ENCODE measurements at places on chromosomes 11 and 22.

DNA sequence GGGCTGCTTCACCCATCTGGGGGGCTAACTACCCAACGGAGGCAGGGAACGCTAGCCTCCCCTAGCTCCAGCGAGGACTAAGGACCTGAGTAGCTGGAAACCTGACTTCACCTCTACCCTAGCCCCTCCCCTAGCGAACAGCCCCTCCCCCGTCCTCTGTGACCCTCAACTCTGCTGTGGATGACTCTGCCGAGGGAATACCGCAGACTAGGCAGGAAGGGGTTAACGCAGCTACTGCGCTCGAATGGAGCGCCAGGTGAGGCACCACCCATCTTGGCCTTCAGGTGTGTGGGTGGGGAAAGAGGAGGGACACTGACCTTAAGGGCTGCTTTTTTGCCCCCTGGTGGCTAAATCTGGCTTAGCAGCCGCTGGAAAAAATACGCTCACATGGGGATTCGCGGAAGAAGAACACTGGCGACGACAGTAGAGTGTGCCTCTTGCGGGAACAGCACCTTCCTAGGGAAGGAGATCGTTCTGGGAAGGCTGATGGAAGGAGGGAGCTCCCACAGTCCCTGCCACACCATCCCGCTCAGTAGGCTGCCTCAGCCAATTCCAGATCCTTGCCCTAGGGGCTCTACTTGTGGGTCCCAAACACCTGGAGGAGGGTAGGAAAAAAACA is 4.5 kb upstream of the BCL9L start:
- peak; percentile 92 for DNase-seq

DNA sequence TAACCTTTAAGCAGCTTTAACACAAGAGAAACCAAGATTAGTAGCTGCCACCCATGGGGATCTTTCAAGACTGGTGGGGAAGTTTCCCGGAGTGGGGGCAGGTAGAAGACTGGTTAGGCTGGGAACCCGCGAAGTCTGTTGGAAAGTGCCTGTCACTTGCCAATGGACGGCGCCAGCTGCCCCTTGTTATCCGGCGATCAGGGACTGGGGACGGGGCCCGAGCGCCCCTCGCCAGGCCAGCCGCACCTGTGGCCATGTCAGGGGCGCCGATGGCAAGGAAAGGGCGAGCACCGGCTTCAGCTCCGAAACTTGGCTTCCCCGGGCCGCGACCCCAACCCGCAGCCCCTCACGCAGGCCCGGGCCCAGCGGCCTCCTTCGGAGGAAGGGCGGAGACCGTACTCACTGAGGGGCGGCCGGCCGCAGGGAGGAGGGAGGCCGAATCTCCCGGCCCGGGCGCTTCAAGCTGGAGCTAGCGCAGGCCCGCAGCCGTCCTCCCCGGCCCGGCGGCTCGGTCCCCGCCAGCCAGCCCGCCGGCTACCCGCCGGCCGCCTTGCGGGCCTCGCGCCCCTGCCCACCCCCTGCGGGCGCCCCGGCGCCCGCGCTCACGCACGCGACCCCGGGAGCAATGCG is 539 bp downstream of the EIF4ENIF1 start:
- DNase-seq: peak; percentile 46

DNA sequence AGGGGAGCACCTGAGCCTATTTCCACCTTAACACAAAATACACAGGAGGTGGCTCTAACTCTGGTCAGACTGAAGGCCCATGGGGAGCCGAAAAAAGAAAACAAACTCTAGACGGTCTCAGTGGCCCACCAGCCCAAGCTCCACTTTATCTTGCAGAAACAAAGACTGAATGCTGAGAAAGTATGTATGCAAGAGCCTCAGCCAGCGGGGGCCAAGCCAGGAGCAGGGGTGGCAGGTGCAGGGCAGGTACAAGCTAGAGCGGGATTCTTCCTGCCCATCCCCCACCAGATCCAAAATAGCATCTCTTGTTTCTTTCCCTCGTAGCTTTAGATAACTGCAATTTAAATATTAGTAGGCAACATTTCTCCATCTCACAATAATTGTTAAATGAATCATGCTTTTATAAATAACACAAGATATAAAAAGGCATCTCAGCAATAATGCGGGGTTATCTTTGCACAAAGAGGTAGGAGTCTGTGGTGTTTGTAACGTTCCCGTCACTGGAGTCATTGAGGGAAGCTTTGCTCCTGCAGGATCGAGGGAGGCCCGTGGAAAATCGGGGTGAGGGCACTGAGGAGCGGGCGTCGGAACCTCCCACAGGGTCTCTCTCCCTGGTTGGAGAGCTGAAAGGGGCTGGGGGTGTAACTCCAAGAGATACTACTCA is 418.0 kb downstream of the SHANK2 start:
- DNase-seq: no peak

GRCh38 chr11:74085542-74085892 is 76.6 kb upstream of the UCP3 start:
- no peak for DNase-seq

- no peak for DNase-seq
Observed at GRCh38 chr11:121132211-121132976, 31.4 kb downstream of the TECTA start.

GRCh38 chr22:37137903-37138665 is 11.6 kb downstream of the IL2RB start:
- DNase-seq: no peak

DNA sequence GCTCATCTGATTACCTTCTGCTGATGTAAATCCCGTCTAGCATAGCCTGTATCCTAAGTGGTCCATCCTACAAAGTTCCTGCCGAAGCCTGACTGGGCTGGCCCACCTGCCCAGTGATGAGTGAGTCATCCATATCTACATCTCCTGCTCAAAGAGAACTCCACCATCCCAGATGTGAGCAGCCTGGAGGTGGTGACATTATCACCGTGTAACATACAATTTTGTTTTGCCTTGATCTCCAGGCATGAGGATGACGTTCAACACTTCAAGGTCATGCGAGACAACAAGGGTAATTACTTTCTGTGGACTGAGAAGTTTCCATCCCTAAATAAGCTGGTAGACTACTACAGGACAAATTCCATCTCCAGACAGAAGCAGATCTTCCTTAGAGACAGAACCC is 5.6 kb downstream of the TMA7B start:
- DNase-seq: no peak

- DNase-seq: peak; percentile 91
Observed at GRCh38 chr22:20569059-20570058, 61.9 kb downstream of the MED15 start.

- no peak for DNase-seq
Observed at GRCh38 chr22:29096736-29097669, 24.2 kb downstream of the KREMEN1 start.

DNA sequence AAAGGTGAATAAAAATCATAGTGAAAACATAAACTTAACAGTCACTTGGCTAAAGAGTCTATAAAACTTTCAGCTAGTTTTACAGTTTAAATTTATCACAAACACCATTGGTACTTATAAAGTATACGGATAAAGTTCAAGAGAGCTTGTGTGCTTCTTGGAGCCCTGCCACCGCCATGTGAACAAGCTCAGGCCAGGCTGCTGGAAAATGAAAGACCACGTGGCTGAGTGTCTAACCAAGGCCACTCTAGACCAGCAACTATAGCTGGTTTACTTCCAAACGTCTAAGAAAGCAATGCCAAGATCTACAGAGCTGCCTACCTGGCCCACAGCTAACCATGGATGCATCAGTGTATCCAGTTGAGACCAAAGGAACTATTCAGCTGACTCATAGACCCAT is 66.3 kb upstream of the API5 start:
- no peak for DNase-seq

- no peak for DNase-seq
Observed at GRCh38 chr11:120219232-120219937, 8.6 kb downstream of the OAF start.

DNA sequence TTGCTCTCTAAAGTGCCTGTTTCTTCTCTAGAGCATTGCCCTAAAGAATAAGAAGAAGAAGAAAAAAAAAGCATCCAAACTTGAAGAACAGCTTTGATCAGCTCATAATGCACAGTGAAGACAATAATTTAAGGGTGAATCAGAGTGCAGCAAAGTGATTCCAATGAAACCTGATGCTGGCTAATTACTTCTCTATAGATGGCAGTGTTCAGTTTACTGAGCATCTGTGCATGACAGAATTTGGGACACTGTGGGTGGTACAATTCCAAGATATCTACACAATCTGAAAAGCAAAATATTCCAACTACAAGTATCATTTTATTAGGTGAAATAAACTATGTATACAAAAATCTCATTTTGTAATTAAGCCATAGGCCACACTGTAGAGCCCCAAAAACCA is 450.5 kb upstream of the CCDC90B start:
- no peak for DNase-seq

DNA sequence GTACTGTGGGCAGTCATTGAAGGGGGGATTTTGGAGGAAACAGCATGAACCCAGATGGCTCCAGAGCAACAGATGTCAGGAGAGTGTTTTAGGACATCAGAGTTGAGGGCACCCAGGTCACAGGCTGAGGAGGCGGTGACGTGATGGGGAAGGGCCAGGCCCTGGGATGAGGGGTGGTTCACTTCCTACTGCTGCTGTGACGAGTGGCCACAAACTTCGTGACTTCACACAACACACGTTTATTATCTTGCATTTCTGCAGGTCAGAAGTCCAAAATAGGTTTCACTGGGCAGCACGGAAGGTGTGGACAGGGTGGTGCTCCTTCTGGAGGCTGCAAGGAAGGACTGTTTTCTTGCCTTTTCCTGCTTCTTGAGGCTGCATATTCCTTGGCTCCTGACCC is 77.7 kb upstream of the RAB1B start:
- DNase-seq: no peak

- DNase-seq: no peak
Observed at GRCh38 chr11:80388130-80388529, 947.3 kb upstream of the TENM4 start.

DNA sequence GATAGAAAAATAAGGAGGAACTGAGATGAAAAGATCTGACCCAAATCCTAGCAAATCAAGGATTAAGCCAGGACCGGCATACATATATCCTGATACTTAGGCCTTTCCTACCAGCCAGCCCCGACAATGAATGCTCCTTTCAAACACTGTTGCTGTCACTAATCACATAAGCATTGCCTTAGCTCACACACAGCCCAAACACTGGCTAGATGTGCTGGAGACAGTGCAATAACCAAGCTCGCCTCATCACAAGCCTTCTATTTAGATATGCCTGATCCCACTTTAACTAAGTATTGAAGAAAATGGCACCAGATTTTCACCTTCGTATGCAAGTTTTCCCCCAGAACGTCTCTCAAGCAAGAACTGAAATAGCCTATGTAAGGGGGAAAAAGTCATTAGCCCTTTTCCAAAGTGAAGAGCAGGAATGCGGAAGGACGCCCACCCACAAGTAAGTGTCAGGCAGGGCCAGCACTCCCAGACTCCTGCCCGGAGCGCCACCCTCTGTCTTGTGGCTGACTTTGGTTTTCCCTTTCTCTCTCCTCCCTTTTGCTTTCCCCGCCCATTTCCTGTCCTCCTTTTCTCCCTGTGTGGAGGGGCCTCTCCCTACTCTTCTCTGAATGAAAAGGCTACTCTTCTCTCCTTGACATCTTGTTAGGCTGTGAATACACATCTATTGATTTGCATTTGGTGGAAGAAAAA is 8.9 kb upstream of the OPCML start:
- DNase-seq: no peak

DNA sequence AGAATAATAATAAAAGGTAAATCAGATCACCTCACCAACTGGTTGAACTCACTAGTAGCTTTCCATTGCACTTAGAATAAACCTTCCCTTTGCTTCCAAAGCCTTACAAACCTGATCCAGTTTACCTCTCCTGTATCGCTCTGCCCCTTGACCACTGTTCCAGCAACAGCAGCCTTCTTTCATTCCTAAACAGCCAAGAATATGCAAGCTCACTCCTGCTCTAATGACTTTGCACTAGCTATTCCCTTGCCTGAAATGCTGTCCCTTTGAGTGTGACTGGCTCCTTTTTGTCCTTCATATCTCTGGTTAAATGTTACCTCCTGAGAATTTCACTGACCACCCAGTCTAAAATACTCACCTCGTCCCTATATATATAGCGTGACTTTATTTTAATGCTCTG is 9.6 kb upstream of the PIK3C2A start:
- DNase-seq: no peak

DNA sequence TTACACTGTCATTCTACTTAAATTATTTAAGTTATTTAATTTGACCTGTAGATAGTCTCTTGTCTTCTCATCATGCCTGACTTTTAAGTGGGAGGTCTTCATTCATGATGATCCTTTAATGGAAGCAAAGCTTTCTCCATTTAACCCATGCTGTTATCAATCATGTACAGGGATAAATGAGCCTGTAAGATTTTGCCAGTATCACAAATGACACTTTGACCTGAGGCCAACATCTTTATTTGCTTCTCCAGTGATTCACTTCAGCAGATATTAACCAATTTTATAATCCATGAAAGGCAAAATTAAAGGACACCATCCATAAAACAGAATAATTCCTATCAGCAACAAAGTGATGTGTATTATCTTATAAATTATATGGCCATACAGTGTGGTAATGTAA is 7.7 kb downstream of the CCDC73 start:
- no peak for DNase-seq

DNA sequence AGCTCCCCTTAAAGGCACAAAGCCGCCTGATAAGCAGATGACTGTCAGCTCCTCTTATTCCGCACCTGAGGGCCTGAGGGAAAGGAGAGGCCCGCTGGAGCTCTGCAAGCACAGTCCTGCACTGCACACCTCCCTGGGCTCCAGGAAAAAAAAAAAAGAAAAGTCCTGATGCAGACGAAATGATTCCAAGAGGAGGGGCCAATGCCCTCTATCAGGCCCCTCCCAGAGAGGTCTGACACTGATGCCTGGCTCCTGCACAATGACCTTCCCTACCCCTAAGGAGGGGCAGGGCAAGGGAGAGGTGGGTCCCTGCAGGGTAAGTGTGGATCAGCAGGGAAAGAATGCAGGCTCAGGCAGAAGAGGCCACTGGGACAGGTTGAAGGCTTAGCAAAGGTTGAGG is 572.7 kb downstream of the SOX6 start:
- DNase-seq: no peak

GRCh38 chr11:288478-289397 is at the start of gene PGGHG:
Gene PGGHG (plus strand): TSS chr11:289126. CDS start chr11:289817, 691 bp downstream.
- DNase-seq: peak; percentile 81

- DNase-seq: no peak
Observed at GRCh38 chr22:24969560-24970301, 17.2 kb downstream of the KIAA1671 start.

DNA sequence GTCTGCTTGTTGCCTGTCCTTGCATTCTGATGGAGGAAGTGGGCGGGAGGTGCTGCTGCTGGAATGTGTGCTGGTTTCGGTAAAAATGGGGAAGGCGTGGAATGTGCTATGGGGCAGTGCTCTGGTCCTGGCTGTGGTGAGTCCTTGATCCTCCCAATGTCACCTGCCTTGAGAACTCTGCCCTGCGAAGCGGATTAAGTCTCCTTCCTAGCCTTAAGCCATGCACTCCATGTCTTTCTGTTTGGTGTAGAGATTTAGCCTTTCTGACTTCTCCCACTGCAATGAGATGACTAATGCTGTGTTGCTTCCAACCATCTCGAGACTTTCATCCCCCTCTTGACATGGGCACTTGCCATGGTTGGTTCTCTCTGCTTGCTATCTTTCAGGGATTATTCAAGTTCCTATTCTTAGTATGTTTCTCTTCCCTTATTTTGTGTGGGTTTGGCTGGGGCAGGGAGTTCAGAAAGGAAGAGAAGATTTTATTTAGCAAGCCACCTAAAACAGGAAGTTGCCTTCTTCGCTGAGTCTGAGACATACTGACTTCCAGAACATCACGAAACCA is 687.9 kb downstream of the NTM start:
- DNase-seq: no peak

All from activated naive CD4-positive, alpha-beta T cell treated with anti-CD3 and anti-CD28 coated beads, Interleukin-2, amount 10 ng/mL, durations not matched to agents 7 days and 5 days (primary cell).